ENCODE measurements at places on chromosomes 5 and 9.

DNA sequence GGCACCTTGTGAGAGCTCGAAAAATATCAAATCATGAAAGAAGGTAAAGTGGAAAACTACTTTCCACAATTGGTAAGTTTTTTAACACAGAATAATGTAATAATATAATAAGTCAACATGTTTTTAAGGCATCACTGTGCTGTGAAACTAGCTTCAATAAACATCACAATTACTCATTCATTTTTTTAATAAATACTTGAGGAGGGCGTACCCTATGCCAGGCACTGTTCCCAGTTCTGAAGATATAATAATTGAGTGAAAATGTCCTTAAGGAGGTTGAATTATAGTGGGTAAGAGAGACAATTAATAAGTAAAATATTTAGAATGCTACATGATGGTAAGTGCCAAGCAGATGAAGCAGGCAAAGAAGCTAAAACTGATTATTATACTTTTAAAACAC lies 381.4 kb downstream of the ELAVL2 start:
- DNase-seq: no peak

GRCh38 chr5:154049636-154050035 lies 10.9 kb downstream of the MFAP3 start:
- no peak for DNase-seq

DNA sequence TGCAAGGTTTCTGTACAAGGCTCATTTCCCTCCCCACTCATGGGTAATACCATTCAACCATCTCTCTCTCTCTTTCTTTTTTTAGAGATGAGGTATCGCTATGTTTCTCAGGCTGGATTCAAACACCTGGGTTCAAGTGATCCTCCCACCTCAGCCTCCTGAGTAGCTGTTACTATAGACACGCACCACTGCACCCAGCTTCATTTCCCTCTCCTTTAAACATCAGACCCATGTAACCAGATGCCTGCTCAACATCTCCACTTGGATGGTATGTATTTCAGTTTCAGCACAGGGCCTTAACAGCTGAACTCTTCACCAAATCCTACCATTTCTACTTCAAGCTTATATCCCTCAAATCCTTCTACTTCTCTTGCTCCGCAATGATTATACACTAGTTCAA lies 117.4 kb downstream of the SSBP2 start:
- no peak for DNase-seq

- DNase-seq: no peak
Measured at GRCh38 chr5:178304016-178304415, 71.4 kb upstream of the PHYKPL start.

DNA sequence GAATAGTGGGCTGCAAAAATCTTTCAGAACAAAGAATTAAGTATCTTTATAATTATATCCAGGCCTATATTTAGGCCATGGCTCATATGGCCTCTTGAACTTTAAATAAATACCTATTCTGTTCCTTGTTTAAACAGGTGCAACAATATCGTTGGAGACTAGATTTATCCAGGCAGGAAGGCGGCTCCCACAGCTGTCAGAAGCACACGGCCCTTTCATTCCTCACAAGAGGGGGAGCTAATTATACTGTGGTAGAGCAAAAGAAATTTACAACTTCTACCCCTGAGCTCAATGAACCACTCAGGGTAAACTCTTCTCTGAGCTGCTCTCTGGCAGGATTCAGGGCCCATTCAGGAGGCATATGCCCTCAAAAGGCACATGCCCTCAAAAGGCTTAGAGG lies 31.3 kb downstream of the TMEM174 start:
- DNase-seq: no peak

- no peak for DNase-seq
Measured at GRCh38 chr9:131657037-131657377, 82.9 kb downstream of the RAPGEF1 start.

GRCh38 chr9:74303945-74304344 lies 193.2 kb upstream of the RORB start:
- no peak for DNase-seq

DNA sequence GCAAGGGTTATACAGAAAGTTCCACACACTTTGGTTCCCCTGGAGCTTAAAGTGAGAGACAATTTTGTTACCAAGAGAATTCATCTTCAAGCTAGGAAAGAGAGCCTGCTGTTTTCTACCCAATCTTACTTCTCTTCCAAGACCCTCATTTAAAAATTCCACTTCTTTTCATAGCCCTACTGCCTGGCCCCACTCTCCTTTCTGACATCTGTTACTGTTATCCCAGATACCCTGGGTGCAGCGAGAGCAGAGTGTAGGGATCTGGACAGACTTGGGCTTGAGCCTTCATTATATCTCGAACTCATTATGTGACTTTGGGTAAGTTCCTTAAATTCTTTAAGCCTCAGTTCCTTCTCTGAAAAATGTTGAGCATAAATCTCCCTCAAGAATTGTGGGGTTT lies 263.1 kb downstream of the ASTN2 start:
- no peak for DNase-seq

GRCh38 chr5:60274747-60275146 lies 381.2 kb upstream of the PDE4D start:
- no peak for DNase-seq

GRCh38 chr9:17063535-17064135 lies 71.2 kb upstream of the CNTLN start:
- DNase-seq: peak; percentile 9

DNA sequence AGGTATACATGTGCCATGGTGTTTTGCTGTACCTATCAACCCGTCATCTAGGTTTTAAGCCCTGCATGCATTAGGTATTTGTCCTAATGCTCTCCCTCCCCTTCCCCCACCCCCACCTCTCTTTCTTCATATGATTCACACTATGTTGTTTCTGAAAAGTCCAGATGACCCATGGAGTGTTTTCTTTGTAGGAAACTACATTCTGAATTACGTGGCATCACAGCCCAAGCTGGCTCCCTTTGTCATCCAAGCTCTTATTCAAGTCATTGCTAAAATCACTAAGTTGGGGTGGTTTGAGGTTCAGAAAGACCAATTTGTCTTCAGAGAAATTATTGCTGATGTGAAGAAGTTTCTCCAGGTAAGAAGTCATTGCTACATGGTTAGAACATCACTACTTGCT lies 30.4 kb downstream of the RANBP17 start:
- no peak for DNase-seq

DNA sequence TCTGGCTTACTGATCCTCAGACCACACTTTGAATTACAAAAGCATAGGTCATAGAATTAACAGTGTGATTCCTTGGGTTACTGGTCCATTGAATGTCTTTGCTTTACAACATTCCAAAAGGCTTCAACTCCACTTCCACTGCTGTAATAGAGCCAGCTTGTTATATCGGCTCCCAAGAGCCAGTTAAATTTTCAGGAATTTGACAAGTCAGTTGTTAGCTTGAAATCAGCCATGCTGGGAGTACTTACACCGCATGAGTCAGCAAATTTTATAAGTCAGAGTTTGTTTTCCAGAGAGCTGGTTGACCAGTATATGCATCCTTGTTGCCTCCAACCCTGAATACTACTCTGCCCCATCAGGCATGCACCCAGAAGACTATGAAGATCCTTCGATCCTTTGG lies 73.1 kb downstream of the FOXB2 start:
- DNase-seq: no peak

DNA sequence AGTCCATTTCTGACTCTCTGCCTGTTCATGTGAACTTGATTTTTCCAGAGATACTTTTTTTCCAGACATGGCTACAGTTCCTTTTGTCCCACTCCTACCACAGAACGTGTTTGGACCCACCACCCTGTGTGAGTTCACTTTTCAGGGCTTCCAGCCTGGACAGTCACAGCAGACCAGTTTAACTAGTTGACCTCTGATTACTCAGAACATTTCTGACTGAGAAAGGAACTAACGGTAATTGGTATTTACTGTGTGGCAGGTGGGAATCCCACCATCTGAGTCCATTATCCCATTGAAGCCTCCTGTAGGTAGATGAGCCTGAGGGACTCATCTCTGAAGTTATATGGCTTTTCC lies 210.1 kb downstream of the GOLPH3 start:
- no peak for DNase-seq

GRCh38 chr5:32851559-32852173 lies 140.5 kb downstream of the NPR3 start:
- no peak for DNase-seq

- DNase-seq: no peak
Measured at GRCh38 chr5:170353961-170354360, 35.2 kb downstream of the KCNMB1 start.

GRCh38 chr5:176389135-176390123 lies 878 bp downstream of the HIGD2A start:
- no peak for DNase-seq

DNA sequence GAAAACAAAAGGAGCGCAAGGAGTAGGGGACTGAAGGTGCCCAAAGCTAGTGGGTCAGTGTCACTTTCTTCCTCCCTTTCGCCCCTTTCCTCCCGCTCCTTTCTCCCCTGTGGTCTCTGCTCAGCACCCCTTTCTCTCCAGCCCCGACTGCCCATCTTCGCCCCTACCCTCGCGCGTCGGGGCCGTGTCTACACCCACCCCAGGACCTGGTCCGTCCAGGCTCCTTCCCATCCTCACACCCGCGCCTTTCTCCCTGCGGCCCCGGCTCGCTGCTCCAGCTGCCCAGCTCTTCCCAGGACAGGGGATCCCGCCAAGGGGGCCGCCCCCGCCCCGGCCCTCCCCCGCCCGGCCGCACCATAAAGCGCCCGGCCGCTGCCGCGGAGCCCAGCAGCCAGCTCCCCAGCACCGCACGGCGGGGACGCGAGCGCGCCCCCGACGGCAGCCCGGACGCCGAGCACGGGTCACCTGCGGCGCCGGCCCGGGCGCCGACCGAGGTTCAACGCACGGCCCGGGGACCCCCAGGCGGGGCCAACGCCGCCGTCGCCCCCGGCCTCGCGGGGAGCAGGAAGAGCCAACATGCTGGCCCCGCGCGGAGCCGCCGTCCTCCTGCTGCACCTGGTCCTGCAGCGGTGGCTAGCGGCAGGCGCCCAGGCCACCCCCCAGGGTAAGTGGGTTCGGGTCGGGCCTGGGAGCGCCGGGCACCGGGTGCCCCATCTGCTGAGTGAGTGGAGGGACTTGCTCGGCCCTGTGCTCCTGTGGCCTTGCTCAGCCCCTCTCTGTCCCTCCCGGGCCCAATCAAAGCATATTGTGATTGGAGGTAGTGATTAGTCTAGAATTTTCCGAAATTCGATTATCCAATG lies at the start of gene THBS4:
Gene THBS4 (plus strand): TSS at position 387 of the 860 bp plus-strand sequence. CDS start 190 bp downstream, at position 577.
- DNase-seq: no peak

DNA sequence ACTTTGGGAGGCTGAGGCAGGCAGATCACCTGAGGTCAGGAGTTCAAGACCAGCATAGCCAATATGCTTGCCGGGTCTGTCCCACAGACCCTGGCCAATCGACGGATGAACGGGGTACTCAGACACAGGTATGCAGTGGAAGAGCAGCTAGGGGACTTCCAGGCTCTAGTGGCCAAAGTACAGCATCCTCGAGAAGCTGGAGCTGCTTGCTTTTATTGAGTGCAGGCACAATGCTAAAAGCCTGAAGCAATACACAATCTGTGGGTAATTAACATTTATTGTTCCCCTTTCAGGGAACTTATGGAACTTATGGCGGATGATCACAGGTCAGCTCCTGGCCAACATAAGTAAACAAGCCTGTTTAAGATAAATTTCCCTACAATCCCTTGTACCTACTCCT lies 32.8 kb upstream of the SEMA4D start:
- no peak for DNase-seq

- DNase-seq: no peak
Measured at GRCh38 chr5:148395031-148395430, 11.3 kb downstream of the FBXO38 start.

DNA sequence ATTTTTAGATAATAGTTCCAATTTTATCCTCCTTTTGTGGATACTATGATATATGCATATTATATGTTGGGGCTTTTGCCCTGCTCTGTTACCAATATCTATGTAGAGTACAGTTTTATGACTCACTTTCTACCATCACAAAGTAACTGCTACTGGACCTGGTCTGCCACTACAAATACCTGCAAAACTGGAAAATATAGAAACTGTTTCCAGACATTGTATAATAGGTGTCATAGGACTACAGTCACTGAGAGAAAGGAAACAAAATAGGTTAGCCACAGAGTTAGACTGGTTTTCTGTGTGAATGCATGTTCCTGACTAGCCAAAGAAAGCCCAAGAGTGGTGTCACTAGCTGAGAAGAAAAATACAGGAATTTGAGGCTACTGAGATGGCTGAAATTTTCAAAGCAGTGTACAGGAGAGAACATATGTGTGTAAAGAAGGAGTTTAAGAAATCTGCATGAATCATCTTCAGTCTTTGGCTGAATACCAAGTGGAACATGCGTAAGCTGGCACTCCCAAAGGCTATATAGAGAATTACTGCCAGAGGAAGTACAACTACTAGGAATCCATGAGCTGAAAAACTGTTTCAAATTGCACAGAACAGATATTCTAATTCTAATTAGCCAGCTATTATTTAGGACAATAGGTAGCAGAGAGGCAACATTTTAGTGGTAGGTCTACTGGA lies 29.0 kb upstream of the FAM174A start:
- DNase-seq: no peak

DNA sequence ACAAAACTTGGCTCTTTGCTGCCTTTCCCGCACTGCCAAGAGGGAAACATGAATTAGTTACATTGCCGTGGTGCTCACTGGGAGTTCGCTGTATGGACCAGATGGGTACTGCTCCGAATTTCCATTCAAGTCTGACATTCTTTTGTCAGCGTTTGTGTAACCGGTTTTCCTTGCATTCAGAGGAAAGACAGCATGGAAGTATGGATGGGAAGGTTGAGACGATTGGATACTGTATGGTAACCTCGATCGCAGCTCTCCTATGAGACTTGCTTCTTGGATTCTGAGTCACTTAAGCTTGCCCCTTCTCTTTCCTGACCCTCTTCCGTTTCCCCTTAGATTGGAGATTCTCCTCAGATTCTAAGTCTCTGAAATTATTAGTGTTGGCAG lies 625 bp upstream of the UBLCP1 start:
- no peak for DNase-seq

- DNase-seq: no peak
Measured at GRCh38 chr9:127395497-127396252, 1.3 kb upstream of the SLC2A8 start.

GRCh38 chr5:141557681-141558136 lies 61.1 kb downstream of the DIAPH1 start:
- peak; percentile 78 for DNase-seq

DNA sequence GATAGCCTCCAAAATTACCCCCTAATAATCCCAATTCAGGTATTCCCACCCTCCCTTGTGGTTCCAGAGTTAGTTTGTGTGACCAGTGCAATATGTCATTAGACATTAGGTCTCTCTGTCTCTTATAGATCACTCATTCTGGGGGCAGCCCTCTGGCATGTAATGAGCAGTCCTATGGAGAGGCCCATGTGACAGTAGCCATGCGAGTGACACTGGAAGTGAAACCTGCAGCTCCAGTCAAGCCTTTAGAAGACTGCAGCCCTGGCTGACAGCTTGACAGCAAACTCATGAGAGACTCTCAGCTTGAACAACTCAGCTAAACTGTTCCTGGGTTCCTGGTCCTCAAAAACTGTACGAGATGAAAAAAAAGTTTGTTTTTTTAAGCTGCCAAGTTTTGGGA lies 54.0 kb upstream of the HSPB3 start:
- no peak for DNase-seq
